Spleen (tissue), 13 donors: ENCODE measurements at places on chromosomes 6 and 20. TPM values are rescaled to one million over a fixed set of nuclear protein-coding genes. Genes with fewer than 3 reads are reported as not detected.

The CD24 gene
- 37.1 TPM for total RNA-seq

The CDSN gene
- not detected for total RNA-seq

- no peak overlapping the region for H3K27ac ChIP-seq
- no peaks in the 10 kb centered on the region for H3K27me3 ChIP-seq
- no peaks in the 10 kb centered on the region for H3K4me1 ChIP-seq
- H3K36me3 ChIP-seq: no peaks in the 10 kb centered on the region
- no peak for DNase-seq
Measured at GRCh38 chr6:20991910-20992309, 457.7 kb downstream of the CDKAL1 start.

DNA sequence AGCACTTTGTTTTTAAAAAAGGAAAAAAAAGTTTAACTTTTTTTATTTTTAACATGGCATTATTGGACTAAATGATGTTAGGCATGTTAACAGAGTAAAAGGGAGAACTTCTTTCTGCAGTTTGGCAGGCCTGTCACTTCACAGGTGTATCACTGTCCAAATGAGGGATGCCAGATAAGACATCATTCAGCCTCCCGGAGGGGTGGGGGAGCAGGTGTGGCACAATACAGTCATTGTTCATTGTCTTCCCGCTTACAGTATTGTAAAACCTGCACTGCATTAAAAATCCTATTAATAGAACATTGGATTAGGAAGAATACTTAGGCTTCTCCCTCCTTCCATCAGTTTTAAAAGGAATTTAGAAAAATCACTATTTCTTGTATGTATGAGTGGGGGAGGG, 80.7 kb downstream of the CARMIL1 start:
- no peak overlapping the region for H3K27ac ChIP-seq
- DNase-seq: no peak
- peaks cover 31% of the 10 kb centered on the region for H3K4me1 ChIP-seq
- H3K27me3 ChIP-seq: no peaks in the 10 kb centered on the region
- H3K4me3 ChIP-seq: no peak overlapping the region
- no peaks in the 10 kb centered on the region for H3K36me3 ChIP-seq

- no peak overlapping the region for H3K4me3 ChIP-seq
- no peaks in the 10 kb centered on the region for H3K27me3 ChIP-seq
- no peaks in the 10 kb centered on the region for H3K36me3 ChIP-seq
- DNase-seq: no peak
- no peaks in the 10 kb centered on the region for H3K4me1 ChIP-seq
Measured at GRCh38 chr20:18016772-18017171, 40.9 kb downstream of the OVOL2 start.
